ENCODE measurements at places on chromosomes 1 and 21. TPM values are rescaled to one million over a fixed set of nuclear protein-coding genes. Genes with fewer than 3 reads are reported as not detected.
A peak's percentile ranks its signal among the peaks of the same experiment; 100 is the strongest.

- peak within 1 kb of the TSS; percentile 53 for H3K4me3 ChIP-seq
- H3K27ac ChIP-seq = peak within 1 kb of the TSS; percentile 29
- H3K27me3 ChIP-seq = peaks cover 40% of the 10 kb centered on the region
- H3K4me1 ChIP-seq = peaks cover 16% of the 10 kb centered on the region
Observed at GRCh38 chr1:3651930-3652547, at the start of gene TP73. Gene TP73 (plus strand): TSS chr1:3652516. CDS start chr1:3682366, 29,850 bp downstream.

DNA sequence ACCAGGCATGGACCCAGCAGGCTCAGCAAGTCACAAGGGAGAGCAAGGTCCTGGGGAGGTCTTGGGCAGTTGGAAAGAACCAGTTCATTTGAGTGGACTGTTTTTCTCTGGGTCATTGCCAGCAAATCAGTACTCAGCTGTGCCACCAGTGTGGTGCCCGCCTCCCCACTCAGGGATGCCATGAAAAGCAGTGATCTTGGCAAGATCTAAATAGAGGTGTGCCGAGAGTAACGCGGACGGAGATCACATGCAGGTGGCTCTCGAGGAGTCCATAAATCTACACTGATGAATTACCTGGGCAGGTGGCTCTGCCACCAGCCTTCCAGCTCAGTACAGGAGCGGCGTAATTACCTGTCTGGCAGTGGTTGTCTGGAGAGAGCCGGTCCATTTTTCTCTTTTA, 642.2 kb downstream of the PTPRU start:
- no peaks in the 10 kb centered on the region for H3K4me1 ChIP-seq
- no peak for DNase-seq
- peaks cover 3% of the 10 kb centered on the region for H3K27me3 ChIP-seq
- no peak overlapping the region for H3K4me3 ChIP-seq

DNA sequence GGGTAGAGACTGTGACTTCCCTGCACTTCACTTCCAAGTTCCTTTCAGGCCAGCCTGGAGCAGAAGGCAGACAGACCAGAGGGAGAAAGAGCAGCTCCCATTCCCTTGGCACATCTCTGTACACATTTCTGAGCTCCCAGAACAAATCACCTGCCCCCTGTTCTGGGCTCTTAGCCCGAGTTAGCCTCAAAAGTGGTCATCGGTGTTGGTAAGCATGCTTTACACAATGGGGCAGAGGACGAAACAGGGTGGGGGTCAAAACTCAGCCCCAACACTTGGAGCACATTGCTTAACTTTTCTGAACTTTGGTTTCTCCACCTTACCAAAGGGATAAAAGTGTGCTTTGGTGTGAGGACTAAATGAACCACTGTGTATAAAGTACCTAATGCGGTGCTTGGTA, 98.7 kb downstream of the DAB1 start:
- no peak for DNase-seq
- H3K27me3 ChIP-seq = peaks cover 4% of the 10 kb centered on the region
- no peaks in the 10 kb centered on the region for H3K4me1 ChIP-seq
- H3K4me3 ChIP-seq = no peak overlapping the region

The ACOT11 gene
- 0.91 TPM for total RNA-seq

The AGT gene
- total RNA-seq = not detected
